Endothelial cell of umbilical vein (primary cell): ENCODE measurements at places on chromosomes 3 and 15. TPM values are rescaled to one million over a fixed set of nuclear protein-coding genes. Genes with fewer than 3 reads are reported as not detected.
A peak's percentile ranks its signal among the peaks of the same experiment; 100 is the strongest.

The ZBED2 gene
- total RNA-seq = not detected in 2 replicates

The TMEM158 gene
- total RNA-seq = 0.42 TPM in 2 replicates

The CLDN18 gene
- not detected in 2 replicates for total RNA-seq

The LPCAT4 gene
- 44.0 and 49.3 TPM in 2 replicates for total RNA-seq

The OR5K2 gene
- total RNA-seq = not detected in 2 replicates

The MUSTN1 gene
- total RNA-seq = 0.62 and 2.2 TPM in 2 replicates

DNA sequence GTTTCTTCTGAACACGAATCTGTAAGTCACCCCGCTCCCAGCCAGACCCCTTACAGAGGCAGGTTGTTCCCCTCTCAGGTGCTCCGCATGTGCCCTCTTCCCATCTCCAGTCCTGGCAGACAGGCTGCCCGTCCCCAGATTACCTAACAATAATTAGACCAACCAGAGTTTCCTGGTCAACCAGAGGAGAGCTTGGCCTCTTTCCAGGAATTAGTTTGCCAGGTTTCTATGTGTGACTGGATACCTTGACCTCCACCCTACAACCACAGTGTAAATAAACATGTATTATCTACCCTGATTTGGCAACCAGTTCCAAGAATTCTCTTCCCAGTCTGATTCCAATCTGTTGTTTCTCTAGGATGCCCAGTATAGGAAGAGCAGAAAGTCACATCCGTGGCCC is 178.0 kb upstream of the UMPS start:
- peak; percentile 22 for DNase-seq

DNA sequence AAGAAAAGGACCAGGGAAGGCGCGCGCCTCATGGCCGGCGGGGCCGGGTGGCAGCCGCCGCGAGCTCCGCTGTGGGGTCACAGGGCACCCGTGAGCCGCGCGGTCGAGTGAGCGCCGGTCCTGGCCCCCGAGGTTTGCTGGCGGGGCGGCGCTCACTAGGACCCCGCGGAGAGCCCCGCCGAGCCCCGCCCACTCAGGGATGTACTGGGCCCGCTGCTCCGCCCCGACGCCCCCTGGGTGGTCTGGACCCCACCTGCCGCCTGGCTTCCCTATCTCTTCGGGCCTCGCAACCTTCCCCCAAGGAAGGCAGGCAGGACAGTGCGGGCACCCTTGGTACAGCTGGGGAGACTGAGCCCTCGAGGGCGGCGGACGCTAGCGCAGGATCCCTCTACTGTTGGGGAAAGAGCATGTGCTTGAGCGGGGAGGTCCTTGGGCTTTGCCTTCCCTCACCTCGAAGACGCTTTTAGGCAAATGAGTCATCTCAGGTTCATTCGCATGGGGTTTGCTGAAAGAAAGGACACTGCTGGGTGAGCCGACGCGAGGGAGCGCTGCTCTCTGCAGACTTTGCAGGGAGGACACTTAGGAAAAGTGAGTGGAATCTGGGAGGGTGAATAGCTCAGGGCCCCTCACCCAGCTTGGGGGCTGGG is at the start of gene CHRNB4:
CHRNB4 (minus strand) TSS at position 109 of the 647 bp plus-strand sequence; CDS start at position 32, 77 bp downstream.
- DNase-seq = peak; percentile 9

- no peak for DNase-seq
These were observed 1.3 kb downstream of the CCDC80 start for GRCh38 chr3:112639455-112640225.

GRCh38 chr3:144380849-144381248 is 409.2 kb downstream of the DIPK2A start:
- DNase-seq = no peak

- peak; percentile 67 for DNase-seq
These were observed 13.5 kb downstream of the EAF1 start for GRCh38 chr3:15440891-15441290.

DNA sequence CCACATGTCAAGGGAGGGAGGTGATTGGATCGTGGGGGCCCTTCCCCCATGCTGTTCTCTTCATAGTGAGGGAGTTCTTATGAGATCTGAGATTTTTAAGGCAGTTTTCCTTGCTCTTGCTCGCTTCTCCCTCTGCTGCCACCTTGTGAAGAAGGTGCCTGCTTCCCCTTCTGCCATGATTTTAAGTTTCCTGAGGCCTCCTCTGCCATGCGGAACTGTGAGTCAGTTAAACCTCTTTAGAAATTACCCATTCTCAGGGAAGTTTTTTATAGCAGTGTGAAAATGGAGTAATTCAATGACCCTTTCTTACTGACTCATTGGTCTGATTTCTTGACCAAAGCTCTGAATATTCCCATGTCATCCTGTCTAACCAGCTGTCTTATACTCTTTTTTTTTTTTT is 484.4 kb upstream of the TPRG1 start:
- peak; percentile 6 for DNase-seq

DNA sequence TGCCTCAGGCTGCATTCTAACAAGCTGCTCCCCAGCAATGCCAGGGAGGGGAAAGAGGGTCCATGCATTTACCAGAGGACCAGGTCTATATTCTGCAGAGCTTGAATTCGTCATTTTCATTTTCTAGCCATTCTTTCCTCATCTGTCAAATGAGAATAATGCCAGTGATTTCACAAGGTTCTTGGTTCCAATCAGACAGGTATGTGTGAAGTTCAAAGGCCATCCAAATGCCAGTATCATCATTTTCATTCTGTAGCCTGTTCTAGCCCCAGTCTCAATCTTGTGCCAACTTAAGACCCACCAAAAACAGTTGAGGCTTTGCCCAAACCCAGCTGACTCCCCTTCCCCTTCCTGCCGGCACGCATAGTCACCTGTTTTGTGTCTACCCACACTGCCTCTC is 112.7 kb downstream of the IQSEC1 start:
- DNase-seq = no peak

DNA sequence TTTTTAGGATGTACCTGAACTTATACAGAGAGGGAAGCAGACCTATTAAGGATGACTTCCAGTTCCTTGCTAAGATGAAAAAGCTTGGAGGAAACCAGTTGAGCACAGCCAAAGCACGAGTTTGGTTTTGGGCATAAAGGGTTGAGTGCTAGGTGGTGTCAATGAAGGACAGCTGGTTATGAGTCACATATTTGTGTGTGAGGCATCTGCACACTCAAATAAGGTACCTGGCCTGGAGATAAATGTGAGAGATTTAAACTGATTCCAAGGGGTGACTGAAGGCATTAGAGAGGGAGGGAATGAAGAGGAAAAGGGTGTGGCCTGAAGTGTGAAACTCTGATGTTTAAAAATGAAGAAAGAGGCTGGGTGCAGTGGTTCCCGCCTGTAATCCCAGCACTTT is 486.7 kb downstream of the DIPK2A start:
- DNase-seq = no peak

DNA sequence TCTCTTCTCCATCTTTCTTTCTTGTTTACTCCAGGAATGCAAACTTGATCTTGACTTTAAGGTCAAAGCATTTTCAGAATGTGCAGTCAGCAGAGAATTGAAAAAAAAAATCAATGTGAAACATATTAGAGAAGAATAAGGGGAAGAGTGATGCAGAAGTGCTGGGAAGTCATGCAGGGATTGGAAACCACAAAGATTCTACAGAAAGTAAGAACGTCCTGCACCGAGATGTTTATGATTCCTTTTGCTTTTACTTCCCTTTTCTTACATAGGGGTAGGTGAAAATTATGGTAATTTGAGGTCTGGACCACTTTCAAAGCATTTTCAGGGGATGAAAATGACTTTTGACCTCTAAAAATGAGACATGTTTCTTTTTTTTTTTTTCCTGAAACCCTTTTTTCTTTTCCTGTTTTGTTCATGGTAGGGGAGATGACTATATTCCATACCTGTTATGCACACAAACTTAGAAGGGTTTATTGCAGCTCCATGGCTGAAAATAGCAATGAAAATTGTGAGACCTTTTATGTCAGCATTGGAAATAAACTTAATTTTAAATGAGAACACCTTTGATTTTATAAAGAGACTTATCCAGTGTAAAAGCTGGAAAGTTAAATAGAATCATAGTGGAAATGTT is 623.5 kb upstream of the TBL1XR1 start:
- no peak for DNase-seq

DNA sequence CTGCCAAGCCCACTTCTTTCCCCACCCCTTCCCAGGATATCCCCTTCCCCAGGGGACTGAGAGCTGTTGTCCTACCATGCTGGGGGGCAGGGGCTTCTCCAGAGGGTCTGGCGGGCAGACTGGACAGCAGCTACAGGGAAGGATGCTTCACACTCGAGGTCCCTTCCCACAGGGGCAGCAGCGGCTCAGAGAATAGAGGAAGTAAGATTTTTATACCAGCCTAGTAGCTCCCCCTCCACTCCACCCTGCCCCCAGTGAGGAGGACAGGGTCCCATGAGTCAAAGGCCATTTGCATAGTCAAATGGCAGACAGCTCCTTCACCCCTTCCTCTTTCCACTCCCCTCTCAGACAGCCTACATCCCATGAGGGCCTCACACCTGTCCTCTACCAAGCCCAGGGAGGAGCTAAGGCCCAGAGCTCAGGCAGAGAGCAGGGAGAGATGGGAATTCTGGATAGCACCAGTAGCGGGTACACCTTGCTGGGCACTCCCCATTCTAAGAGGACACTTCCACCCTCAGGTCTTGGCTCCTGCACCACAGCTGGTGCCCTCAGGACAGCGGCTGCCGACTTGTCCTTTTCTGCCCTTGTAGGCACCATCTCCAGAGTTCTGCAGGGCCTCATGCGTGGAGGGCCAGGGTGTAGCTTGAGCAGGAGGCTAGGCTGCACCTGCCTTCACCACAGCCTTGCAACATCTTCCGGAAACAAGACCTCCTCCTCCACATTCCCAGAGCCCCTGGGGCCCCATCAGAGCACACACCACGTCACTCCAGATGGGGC is at the start of gene TLR9:
TLR9 (minus strand) TSS at position 194 of the 777 bp plus-strand sequence; CDS start at position 78, 116 bp downstream.
- DNase-seq = no peak

GRCh38 chr3:180898572-180898971 is 13.9 kb upstream of the FXR1 start:
- no peak for DNase-seq

GRCh38 chr3:119207512-119207875 is 33.2 kb downstream of the B4GALT4 start:
- DNase-seq = no peak

DNA sequence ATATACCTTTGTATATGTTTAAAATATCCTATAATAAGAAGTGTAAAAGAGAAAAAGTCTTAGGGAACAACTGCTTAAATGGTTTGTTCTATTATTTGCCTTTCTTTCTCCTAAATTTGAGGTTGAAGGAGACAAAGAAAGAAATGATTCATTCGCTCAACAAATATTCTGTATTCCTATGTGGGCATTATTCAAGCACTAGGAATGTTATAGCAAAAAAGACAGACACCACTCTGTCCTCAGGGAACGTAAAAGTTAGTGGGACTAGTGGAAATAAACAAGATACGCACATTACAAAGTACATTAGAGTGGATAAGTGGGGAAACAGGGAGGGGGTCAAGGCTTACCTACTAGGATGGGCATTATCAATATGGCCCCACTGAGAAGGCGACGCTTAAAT is 332.2 kb downstream of the LPP start:
- no peak for DNase-seq
